ENCODE measurements at places on chromosomes 4 and X.

DNA sequence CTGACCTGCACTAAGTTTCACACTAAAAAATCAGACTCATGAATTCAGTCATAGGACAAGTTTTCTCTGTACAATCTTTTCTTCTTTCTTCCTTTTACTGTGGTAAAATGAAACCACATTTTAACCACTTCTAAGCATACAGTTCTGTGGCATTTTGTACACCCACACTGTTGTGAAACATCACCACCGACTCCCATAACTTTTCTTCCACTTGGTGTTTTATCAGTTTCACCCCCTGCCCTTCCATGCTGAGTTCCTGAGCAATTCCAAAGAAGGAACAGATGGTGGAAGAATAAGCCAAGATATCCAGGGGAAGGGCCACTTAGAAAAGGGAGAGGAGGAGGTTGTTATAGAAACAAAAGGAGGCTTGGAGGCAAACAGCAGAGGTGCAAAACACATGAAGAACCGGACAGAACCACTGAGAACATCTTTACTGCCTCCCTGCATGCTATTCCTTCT, 22.6 kb downstream of the SLC25A4 start:
- peak; percentile 67 for DNase-seq

GRCh38 chr4:2299794-2300193, 37.9 kb upstream of the MXD4 start:
- peak; percentile 35 for DNase-seq

GRCh38 chr4:22473268-22473667, 42.6 kb downstream of the ADGRA3 start:
- no peak for DNase-seq

DNA sequence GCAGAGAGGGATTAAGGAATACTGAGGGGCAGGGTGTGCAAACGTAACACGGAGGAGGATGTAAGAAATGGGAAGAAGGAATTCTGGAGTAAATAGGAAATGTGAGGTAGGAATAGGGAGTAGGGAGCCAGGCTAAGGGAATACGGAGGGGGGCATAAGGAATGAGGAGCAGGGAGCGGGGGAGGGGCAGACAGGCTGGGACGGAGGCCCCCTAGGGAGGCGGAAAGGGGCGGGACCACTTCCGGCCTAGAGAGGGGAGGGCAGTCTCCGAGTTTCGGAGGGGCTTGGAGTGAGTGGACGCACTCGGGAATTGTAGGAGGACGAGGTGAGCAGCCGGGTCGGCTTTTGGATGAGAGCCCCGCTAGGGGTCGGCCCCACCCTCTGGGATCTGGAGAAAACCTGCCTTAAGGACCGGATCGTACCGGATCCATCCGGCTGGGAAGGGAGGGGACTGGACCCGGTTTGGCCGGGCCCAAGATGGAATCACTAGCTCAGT, 612 bp downstream of the MAGED2 start:
- DNase-seq = no peak

- DNase-seq = no peak
These were observed 247.6 kb downstream of the PAPSS1 start for GRCh38 chr4:107472265-107472948.

GRCh38 chr4:173191623-173192041, 23.0 kb downstream of the GALNT7 start:
- DNase-seq = no peak

DNA sequence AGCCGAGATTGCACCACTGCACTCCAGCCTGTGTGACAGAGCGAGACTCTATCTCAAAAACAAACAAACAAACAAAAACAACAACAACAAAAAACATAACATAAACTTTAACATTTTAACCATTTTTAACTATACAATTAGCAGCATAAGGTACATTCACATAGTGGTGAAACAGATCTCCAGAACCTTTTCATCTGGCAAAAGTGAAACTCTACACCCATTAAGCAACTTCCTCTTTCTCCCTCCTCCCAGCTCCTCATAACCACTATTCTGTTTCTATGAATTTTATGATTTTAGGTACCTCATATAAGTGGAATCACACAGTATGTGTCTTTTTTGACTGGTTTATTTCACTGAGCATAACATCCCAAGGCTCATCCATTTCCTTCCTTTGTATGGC, 103.6 kb downstream of the FAM13A start:
- DNase-seq = no peak

- DNase-seq = no peak
These were observed 2.3 kb upstream of the GRSF1 start for GRCh38 chr4:70841951-70842350.

DNA sequence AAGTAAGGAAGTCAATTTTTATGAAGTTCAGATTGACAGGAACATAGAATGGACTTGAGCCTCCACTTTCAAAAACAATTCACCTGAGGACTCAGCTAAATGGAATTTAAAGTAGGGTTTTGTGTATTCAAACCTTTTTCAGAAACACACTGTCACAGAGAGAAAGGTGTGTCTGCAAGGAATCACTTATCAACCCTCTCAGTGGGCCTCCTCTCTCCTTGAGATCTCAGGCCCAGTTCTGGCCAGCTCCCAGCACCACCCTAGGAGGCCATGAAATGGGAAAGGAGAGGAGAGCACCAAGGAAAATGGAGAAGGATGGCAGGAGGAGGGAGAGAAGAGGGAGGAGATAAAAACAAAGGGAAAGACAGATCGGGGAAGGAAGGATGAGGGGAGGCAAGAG, 28.6 kb downstream of the TMEM255A start:
- no peak for DNase-seq

- no peak for DNase-seq
These were observed 71.9 kb downstream of the NPNT start for GRCh38 chr4:105967058-105967658.

- no peak for DNase-seq
These were observed 379.5 kb upstream of the MAD2L1 start for GRCh38 chr4:120446051-120446567.

GRCh38 chrX:20421275-20421674, 154.6 kb upstream of the RPS6KA3 start:
- DNase-seq = no peak

DNA sequence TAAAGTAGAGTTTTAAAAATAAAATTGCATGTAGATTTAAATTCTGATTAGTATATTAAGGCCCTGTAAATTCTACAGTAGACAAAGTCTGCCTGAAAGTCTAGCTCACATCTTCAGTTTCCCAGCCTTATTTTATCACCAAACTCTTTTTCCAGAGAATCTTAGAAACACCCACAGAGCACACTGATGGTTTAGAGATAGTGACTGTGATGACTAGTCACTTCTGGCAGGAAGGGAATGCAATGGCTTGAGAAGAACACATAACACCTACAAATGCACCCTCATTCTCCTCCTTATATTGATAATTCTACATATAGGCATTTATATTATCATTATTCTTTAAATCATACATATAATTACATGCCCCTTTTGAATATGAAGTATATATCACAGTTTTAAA, 232.9 kb downstream of the ARAP2 start:
- DNase-seq = no peak

- no peak for DNase-seq
These were observed 166.5 kb downstream of the SCFD2 start for GRCh38 chr4:53199356-53199755.

GRCh38 chr4:139227729-139228404, 50.8 kb upstream of the ELF2 start:
- no peak for DNase-seq

GRCh38 chr4:86755388-86755787, 93.8 kb downstream of the SLC10A6 start:
- DNase-seq = no peak

- no peak for DNase-seq
These were observed 2.1 kb upstream of the ADH5 start for GRCh38 chr4:99090481-99091215.

DNA sequence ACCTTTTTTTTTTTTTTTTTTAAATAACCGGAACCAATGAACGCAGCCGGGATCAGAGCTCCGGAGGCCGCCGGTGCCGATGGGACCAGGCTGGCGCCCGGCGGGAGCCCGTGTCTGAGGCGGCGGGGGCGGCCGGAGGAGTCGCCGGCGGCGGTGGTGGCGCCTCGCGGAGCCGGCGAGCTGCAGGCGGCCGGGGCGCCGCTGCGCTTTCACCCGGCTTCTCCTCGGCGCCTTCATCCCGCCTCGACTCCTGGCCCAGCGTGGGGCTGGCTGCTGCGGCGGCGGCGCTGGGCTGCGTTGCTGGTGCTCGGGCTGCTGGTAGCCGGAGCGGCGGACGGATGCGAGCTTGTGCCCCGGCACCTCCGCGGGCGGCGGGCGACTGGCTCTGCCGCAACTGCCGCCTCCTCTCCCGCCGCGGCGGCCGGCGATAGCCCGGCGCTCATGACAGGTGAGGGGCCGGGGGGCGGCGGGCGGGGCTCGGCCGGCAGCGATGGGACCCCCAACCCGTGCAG, 337 bp downstream of the STIM2 start:
- peak; percentile 83 for DNase-seq

DNA sequence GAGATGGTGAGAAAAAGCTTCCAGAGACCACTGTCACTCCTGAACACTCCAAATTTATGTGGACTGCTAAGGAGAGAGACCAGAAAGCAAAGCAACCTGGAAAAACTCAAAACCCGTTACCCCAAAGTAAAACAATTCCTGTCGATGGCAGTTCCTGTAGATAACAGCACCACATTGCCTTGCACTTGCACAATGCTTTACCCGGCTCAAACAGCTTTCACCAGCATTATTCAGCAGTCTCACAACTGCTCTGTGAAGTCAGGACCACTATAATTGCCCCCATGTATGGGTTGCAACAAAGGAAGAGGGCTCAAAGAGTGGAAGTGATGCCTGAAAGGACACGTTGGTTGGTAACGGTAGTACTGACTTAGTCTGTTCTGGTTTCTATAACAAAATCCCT, 234.8 kb downstream of the BCOR start:
- DNase-seq = no peak

DNA sequence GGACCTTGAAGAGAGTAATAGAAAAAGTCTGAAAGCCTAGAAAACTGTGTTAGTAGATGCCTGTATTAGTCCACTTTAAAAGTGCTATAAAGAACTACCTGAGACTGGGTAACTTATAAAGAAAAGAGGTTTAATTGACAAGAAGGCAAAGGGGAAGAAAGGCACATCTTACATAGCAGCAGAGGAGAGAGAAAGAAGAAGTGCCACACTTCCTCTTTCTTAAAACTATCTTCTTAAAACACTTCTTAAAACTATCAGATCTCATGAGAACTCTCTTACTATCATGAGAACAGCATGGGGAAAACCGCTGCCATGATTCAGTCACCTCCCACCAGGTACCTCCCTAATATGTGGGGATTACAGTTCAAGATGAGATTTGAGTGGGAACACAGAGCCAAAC, 18.8 kb upstream of the COL25A1 start:
- no peak for DNase-seq

GRCh38 chr4:106316773-106317409, 541 bp downstream of the AIMP1 start:
- no peak for DNase-seq

GRCh38 chr4:86233681-86234080, 126.2 kb downstream of the MAPK10 start:
- no peak for DNase-seq

- DNase-seq = no peak
These were observed 10.8 kb upstream of the CRLF2 start for GRCh38 chrX:1223242-1223600.

DNA sequence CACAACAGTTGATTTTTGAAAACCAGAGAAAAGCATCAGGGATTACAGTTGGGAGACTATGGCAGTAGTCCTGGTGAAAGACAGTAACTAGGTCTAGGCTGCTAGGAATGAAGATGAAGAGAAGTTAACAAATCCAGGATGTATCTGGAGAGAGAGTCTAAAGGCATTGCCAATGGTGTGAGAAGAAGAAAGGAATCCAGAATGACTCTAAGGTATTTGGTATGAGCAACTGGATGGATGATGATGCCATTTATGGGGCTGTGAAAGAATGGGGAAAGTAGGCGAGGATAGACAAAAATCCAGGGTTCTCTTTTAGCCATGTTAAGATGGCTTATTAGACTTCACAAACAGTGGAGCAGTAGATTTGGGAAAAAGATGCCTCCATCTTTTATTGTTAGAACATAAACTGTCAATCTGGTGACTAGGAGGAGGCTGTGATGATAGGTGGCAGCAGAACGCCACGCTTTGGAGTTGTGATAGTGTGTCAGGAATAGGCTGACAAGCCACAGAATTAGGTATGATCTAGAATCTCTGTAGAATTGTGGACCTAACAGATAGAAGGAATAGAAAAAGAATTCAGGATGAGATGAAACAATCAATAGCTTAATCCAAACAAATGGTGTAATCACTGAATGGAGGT, 27.3 kb upstream of the JADE1 start:
- DNase-seq = no peak

DNA sequence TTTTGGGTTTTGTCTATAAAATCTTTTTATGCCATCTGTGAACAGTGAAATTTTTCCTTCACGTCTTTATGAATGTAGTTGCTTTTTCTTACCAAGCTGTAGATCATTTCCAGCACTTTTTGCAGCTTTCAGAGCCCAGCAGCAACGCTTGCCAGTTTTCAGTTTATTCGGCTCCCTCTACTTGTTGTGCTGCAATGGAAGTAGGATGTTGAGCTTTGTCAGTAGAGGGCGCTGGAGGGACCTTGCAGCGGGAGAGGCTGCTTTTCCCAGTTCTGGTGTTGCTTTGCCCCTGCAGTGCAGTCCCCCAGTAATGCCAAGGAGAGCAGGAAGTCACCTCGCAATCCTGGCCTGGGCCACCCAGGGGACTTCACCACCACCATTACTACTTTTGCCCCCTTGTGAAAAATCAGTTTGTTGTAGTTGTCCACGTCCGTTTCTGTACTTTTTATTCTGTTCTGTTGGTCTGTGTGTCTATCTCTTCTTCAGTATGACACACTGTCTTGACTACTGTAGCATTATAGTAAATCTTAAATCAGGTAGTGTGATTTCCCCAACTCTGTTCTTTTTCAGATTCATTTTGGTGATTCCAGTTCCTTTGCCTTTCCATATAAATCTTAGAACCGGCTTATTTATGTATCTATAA, 21.8 kb downstream of the CMC4 start:
- peak; percentile 61 for DNase-seq

GRCh38 chr4:25727711-25728493, 72.3 kb downstream of the SLC34A2 start:
- DNase-seq = no peak

GRCh38 chr4:47368211-47368610, 95.3 kb downstream of the COMMD8 start:
- no peak for DNase-seq

DNA sequence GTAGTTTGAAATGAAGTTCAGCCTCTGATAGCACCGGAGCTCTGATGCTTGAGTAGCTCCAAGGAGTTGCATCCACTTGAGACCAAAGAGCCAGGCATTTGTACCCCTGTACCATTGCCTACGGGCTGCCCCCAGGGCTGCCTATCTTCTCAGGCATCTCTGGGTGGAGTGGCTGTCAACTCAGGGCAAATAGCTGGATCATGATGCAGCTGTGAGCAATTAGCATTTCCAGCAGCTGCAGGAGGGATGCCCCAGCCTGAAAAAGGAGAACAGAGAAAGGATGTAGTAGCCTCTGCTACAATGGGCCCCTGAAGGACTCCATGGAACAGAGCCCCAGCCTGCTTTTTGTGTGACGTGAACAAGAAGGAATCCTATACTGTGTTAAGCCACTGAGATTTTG, 492.6 kb downstream of the BCOR start:
- no peak for DNase-seq

GRCh38 chr4:183244019-183244418, 76.1 kb downstream of the CLDN22 start:
- DNase-seq = no peak

GRCh38 chr4:3791910-3792542, 25.8 kb downstream of the ADRA2C start:
- DNase-seq = no peak
